Effector memory CD8-positive, alpha-beta T cell (primary cell): ENCODE measurements at places on chromosomes 3 and 15.

GRCh38 chr3:132822266-132822665, 100.1 kb upstream of the NPHP3 start:
- DNase-seq, result no peak

DNA sequence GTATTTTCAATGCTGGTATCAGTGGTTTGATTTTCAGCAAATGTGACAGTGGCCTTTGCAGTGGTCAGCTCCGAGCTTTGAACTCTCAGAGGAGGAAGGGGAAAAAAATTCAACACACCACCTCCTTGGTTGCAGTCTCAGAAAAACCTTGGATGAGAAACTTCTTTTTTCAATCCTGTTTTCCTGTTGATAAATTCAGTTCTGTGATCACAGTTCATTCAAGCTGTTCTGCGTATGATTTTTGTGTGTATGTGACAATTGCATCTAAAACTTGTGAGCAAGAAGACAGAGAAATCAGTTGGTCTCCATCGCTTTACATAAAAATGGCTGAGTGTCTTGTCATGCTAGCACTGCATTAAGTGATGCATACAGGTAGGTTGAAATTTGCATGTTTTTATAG, 19.2 kb downstream of the ZBTB38 start:
- DNase-seq, result no peak

GRCh38 chr3:113118336-113118735, 93.0 kb upstream of the BOC start:
- no peak for DNase-seq

GRCh38 chr3:61631108-61631769, 69.9 kb downstream of the PTPRG start:
- no peak for DNase-seq
